ENCODE measurements at places on chromosomes 12 and 14.

DNA sequence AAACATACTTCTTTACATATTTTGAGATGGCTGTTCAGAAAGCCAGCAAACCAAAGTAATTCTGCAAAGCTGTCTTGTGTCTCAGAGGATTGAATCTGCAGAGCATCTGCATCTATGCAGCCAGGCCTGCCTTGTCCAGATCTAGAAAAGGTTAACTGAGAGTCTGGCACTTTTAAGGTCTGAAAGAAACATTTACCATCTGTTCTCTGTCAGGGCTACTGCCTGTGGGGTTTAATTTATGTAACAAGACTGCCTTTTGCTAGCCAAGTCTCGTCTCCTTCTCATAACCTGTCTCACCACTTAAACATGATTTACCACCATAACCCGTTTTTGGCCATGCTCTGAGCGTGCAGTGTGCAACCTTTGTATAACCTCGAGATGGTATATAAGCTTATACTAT lies 194.2 kb downstream of the SYT10 start:
- no peak for DNase-seq

DNA sequence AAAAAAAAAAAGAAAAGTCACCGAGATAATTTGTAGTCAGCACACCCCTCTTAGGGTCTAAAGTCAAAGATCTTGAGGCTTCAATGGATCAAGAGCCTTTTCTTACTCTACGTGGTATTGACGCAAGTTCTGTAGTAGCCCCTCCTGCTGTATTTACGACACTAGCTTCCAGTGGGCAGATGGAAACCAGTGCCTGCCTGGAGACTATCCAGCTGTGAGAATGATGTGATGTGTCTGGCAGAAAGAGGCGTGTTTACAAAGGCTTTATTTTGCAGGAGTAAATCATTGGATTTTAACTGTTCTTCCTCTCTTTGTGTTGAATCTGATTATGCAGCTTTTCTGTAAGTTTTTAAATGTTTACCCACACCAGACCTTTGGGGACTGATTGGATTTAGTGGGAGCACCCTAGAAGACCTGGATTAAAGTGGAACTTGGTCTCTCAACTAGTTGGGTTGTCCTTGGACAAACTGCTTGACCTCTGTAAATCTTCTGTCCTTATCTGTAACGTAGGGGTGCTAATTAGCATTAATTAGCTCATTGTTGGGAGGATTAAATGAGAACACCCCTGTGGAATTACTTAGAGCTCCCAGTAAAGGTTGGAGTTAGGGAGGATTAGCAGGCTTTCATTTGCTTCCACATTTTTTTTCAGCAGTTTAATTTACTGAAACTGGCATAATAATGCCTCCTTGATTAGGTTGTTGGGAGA lies 72.4 kb downstream of the RASSF3 start:
- no peak for DNase-seq

- DNase-seq: peak; percentile 63
These were observed 159.4 kb upstream of the TMTC2 start for GRCh38 chr12:82527165-82527780.

- no peak for DNase-seq
These were observed 370.6 kb downstream of the KCNH5 start for GRCh38 chr14:62674563-62675237.

DNA sequence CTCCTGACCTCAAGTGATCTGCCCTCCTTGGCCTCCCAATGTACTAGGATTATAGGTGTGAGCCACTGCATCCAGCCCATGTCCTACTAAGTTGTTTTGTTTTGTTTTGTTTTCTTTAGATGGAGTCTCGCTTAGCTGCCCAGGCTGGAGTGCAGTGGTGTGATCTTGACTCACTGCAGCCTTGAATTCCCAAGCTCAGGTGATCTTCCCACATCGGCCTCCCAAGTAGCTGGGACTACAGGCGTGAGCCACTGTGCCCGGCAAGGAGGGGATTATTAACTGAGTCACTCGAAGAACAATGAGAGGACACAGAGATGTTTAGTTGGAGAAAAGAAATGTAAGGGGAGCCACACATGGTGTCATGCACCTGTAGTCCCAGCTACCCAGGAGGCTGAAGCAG lies 18.0 kb upstream of the ERBB3 start:
- no peak for DNase-seq

- no peak for DNase-seq
These were observed 387.0 kb upstream of the FLRT2 start for GRCh38 chr14:85142982-85143381.

- no peak for DNase-seq
These were observed 283 bp downstream of the VIPAS39 start for GRCh38 chr14:77457115-77457521.

GRCh38 chr12:79834712-79835376 lies 100.1 kb downstream of the PPP1R12A start:
- DNase-seq: peak; percentile 5

- no peak for DNase-seq
These were observed 6.0 kb downstream of the PLEKHH1 start for GRCh38 chr14:67539116-67539515.

DNA sequence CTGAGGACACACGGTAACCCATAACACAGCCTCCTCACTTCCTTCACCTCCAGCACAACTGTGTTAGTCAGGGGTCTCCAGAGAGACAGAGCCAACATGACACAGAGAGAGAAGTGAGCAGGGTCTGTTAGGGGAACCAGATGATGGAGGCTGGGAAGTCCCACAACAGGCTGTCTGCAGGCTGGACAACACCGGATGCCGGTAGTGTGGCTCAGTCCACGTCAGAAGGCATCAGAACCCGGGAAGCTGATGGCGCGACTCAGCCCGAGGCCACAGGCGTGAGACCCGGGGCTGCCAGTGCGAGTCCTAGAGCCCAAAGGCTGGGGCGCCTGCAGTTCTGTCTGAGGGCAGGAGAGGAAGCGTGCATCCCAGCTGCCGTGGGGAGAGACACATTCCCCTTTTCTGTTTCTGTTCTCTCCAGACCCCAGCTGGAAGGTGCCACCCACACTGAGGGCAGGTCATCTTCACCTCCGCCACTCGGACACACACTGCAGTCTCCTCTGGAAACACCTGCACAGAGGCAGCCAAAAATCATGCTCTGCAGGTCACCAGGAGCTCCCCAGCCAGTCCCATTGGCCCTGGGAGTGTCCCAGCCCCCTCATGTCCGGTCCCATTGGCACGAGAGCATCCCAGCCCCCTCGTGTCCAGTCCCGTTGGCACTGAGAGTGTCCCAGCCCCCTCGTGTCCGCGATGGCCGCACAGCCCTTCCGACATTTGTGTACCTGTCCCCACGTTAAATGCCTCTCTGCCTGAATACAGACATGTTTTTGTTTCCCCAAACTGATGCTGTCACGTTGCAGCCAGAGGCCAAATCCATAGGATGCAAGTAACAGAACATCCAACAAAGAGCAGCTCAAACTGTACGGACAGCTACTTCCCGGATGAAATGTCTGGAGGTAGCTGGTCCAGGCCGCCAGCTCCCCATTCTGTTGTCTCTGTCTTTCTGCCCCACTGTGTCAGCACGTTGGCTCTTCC lies 7.9 kb upstream of the FBRSL1 start:
- no peak for DNase-seq

DNA sequence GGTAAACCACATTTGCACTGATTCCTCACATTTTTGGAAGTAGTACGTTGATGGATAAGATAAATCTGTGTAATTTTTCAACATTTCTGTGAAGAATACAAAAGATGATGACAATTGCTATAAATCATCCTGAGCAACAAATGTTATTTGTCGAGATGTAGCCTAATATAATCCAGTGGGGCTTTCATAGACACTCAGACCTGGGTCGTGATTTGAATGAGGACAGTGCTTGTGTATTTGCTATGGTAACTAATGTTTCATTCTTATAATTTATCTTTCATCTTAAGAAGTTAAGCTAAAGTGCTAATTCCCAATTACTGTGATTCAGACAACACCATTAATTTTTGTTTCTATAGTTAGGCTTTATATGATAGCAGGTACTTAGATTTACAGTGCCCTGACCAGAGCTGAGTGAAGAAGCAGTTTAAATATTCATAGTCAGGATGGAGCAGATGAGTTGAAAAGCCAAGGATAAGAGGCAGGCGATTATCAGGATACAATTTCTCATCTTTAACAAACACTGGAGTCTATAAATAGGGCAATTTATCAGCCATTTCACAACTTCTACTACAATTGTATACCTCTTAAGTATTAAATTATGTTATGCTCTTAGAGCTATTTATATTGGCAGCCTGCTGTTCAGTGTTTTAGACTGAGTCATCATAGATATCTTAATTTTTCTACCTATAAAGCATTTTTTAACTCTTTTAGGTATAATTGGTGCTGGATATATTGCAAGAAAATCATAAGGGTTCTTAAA lies 359.9 kb downstream of the TRHDE start:
- DNase-seq: no peak

Data from RPMI8226 (cell line).